ENCODE measurements at places on chromosomes 7 and 10.
A peak's percentile ranks its signal among the peaks of the same experiment; 100 is the strongest.

- DNase-seq, result no peak
Observed at GRCh38 chr7:121119047-121119446, 130.5 kb downstream of the CPED1 start.

DNA sequence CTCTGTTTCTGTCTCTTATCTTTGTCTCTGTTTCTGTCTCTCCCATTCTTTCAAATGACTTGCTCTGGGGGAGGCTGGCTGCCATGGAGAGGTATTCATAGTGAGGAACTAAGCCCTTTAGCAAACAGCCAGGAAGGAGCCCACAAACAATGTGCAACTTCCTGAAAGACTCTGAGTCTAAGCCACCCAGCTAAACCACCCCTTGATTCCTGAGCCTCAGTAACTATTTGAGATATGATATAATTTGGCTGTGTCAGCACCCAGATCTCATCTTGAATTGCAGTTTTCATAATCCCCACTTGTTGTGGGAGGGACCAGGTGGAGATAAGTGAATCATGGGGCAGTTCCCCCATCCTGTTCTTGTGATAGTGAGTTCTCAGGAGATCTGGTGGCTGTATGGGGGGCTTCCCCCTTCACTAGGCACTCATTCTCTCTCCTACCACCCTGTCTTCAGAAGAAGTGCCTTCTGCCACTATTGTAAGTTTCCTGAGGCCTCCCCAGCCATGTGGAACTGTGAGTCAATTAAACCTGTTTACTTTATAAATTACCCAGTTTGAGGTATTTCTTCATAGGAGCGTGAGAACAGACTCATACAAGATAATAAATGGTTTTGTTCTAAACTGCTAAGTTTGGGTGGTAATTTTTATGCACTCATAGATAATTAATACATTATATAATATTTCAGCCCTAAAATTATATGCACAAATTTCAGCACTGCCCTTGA lies 121.2 kb upstream of the FOXP2 start:
- no peak for DNase-seq

DNA sequence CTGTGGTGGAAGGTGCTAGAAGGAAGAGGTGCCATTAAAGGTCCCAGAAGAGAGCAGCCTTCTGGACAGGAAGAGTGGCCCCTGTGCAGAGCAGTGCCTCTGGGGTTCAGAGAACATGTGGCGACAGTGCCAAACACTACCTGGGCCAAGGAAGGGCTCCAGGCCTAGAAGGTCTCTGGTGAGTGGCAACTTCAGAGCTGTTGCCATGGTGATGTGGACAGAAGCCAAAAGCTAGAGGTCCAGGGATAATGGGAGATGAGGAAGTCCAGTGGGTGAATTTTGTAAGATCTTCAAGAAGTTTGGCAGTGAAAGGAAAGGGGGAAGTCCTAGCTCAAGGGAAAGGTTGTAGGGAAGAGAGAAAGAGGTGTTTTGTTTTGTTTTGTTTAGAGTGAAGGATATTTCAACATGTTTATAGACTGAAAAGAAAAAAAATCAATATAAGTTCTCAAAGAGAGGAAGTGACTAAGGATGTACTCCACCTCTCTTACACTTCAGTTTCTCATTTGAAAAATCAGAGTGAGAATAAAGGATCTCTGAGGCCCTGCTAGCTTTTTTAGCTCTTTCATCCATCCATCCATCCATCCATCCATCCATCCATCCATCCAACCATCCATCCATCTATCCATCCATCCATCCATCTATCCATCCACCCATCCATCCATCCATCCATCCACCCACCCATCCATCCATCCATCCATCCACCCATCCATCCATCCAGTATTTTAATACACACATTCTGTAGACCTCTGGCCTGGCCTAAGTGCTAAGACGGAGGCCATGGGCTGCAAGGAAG lies 77.1 kb upstream of the DUSP5 start:
- DNase-seq, result no peak

DNA sequence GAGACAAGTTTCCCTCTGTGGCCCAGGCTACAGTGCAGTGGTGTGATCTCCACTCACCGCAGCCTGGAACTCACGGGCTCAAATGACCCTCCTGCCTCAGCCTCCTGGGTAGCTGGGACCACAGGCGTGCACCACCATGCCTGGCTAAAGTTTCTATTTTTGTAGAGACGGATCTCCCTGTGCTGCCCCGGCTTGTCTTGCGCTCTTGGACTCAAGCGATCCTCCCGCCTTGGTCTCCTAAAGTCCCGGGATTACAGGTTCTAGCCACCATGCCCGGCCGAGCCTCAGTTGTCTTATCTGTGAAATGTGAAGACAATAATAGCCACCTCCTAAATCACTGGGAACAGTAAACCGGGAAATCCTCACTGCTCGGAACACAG lies 88.1 kb downstream of the FOXL3 start:
- DNase-seq, result no peak

- DNase-seq, result no peak
Observed at GRCh38 chr10:88409236-88409635, 173.9 kb downstream of the RNLS start.

GRCh38 chr7:100407285-100408180 lies 21.0 kb downstream of the ZCWPW1 start:
- no peak for DNase-seq

DNA sequence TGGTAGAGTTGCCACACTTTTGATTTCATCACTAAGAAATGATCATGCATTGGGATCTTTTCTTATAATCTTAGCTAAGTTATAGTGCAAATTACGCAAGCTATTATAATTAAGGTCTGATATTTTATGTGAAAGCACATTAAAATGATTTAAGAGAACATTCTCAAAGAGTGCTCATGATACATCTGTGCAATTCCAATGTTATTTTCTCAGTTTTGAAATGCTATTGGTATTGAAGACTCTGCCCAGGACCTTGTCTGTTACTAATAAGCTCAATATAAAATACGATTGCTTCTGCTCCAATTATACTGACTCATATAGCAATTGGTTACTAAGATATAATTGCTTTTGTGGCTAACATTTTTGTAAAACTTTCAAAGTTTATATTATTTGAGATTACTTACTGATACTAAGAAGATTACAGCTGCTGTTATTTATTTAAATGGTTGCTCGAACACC lies 180.9 kb downstream of the ADAM12 start:
- no peak for DNase-seq

- DNase-seq, result no peak
Observed at GRCh38 chr10:76085002-76085816, 653.8 kb downstream of the LRMDA start.

GRCh38 chr7:46572691-46573090 lies 651.6 kb upstream of the IGFBP3 start:
- DNase-seq, result no peak

GRCh38 chr7:152462995-152463708 lies 27.3 kb upstream of the KMT2C start:
- no peak for DNase-seq

DNA sequence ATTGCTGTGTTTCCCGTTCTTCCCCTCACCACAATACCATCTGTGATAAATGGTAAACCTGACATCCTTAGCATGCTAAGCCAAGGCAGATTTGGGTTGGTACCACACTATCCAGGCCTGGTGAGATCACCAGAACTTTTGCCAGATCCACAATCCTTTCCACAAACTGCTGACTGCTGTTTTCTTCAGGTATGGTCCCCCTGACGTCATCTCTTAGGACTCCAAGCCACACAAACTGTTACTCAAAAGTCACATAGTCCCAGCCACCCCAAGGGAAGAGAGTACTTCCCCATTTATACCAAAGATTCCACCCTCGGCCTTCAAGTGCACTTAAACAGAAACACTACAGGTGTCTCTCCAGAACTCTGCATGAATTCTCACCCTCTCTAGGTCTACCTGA lies 34.8 kb downstream of the SLC25A13 start:
- no peak for DNase-seq

GRCh38 chr10:75074711-75075445 lies 36.6 kb upstream of the SAMD8 start:
- DNase-seq, result no peak

DNA sequence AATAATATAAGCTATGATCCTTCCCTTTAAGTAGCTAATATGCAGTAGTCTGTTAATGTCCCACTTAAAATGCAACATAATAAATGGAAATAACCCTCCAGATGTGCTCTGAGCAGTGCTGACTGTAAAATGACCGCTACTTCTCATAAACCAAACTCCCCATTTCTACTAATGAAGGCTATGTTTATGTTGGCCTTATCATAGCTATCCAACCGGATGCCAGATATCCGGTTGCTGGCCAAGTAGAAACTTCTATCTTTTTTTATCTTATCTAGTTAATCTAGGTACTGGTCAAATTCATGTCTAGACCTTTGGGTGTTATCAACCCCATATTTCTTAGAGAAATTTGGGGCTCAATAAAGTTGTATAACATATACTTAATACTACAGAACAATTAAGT lies 56.6 kb downstream of the CHRM2 start:
- DNase-seq, result no peak

- DNase-seq, result no peak
Observed at GRCh38 chr10:75648854-75649253, 217.4 kb downstream of the LRMDA start.

GRCh38 chr7:65436163-65436562 lies 62.5 kb downstream of the ZNF92 start:
- DNase-seq, result no peak

DNA sequence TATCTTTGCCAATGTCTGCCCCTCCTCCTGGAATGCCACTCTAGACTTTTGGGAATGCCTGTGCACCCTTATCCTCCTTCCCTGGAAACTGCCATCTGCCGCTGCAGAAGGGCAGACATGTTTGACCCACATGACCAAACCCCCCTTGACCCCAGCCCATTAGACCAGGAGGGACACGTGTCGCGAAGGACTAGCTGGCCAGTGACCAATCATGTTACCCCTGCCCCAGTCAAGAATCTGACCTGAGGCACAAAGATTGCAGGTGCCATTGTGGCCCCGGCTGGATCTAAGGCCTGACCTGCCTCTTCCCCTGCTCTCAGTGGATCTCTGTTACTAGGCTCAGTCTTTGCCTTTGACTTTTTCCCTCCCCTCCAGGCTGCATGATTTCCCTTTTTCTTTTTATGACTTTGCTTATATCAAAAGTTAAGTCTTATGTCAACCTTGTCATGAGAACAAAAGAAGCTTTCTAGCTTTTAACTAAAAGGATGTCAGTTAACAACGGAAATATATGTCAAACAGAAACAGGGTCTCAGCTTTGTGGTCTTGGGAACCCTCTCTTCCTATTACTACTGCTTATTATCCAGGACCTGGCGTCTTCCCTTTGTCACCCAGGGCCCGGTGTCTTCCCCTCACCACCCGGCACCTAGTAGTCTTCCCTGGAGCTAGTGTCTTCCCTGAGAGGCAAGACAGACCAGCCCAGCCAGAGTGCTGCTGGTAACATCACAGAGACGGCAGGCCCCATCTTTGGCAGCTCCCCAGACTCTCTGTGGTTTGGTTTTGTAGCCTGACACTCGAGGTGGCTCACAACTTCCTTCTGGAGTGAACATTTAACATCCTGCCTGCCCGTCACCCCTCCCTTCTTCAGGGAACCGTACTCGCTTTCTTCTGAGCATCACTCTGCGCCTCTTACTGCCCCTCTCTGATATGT lies 24.4 kb upstream of the PPIF start:
- peak; percentile 62 for DNase-seq
